ENCODE measurements at places on chromosomes 11 and 22.
A peak's percentile ranks its signal among the peaks of the same experiment; 100 is the strongest.

- no peak for DNase-seq
These were observed 37.8 kb upstream of the GRAMD4 start for GRCh38 chr22:46582281-46582933.

DNA sequence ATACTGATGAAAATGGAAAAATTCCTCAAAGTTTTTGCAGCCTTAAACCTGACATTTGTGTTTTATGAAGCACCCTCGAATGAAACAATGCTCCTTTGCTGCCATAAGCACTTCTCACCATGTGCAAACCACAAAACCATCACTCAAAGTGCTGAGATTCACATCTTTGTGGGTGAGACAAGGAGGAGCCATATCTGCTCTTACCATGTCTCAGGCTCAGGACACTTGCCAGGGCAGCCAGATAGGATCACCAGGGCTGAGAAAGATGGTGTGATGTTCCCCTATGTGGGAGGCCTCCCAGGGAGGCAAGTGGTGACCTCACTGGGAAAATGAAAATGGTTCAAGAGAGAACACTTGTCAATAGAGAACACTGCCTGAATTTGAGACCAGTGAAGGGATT is 120.4 kb downstream of the CCDC34 start:
- DNase-seq, result no peak

- no peak for DNase-seq
These were observed 62.1 kb downstream of the FAT3 start for GRCh38 chr11:92286709-92287108.

GRCh38 chr11:7677796-7678201 is 4.5 kb upstream of the CYB5R2 start:
- DNase-seq, result no peak

GRCh38 chr11:47715082-47715669 is at the start of gene AGBL2:
AGBL2 (minus strand) TSS chr11:47715369; CDS start chr11:47714650, 719 bp downstream.
- peak; percentile 81 for DNase-seq

- no peak for DNase-seq
These were observed 96.3 kb downstream of the KCNQ1 start for GRCh38 chr11:2540992-2541680.

- peak; percentile 91 for DNase-seq
These were observed 84.6 kb downstream of the SWAP70 start for GRCh38 chr11:9748361-9748970.

- no peak for DNase-seq
These were observed 5.5 kb upstream of the DNAL4 start for GRCh38 chr22:38799265-38800002.

- DNase-seq, result no peak
These were observed 37.7 kb downstream of the DDI1 start for GRCh38 chr11:104073950-104074705.

- no peak for DNase-seq
These were observed 10.7 kb downstream of the MAML2 start for GRCh38 chr11:96332126-96332771.

DNA sequence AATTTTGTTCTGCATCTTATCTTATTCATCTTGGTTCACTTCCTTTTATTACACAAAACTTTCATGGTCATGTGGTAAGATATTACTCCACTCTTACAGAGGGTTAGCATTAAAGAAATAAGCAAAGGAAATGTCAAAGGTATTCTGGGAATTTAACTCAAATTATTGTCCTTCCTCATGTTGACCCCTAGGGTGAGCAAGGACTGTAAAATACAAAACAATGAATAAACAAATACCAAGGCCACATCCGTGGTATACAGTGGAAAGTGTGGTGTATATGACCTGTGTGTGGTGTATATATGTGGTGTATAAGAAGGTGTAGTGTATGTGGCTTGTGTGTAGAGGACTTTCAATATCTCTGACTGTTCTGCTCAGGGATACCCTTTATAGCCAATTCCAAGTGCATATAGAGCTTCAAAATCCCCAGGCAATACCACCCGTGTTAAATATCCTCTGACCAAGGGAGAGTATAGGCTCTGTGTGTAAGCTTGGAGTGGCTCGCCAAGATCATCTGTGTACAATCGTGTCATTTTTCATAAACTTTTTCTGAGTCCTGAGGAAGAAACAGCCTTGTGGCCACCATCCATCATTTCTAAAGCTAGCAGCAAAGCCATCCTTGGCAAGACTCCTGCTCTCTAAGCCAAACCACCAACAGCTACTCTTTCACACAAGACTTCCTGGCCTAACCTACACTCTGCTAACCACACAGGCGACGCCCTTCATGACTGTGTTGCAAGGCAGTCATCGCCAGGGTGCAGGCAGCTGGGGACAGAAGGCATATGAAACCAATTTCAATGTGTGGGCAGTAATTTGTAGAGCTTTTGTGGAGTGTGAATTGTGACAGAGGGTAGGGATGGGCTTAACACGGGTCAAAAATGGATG is 548.0 kb downstream of the ETS1 start:
- no peak for DNase-seq

DNA sequence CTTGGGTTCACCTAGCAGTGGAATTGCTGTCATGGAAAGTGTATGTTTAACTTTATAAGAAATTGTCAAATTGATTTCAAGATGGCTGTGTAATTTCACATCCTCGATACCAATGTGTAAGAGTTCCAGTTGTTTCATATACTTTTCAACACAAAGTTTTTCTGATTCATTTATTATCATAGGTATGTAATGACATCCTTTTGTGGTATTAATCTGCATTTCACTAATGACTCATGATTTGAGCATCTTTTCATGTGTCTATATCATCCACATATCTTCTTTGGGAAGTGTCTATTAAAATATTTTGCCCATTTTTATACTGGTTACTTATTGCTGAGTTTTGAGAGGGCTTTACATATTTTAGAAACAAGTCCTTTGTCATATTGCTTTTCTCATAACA is 17.0 kb upstream of the GLYATL1B start:
- no peak for DNase-seq

- no peak for DNase-seq
These were observed 20.4 kb downstream of the P2RX3 start for GRCh38 chr11:57358543-57358961.

- no peak for DNase-seq
These were observed 7.5 kb downstream of the CTTN start for GRCh38 chr11:70405679-70406395.

GRCh38 chr11:114230031-114230704 is 66.0 kb upstream of the NNMT start:
- no peak for DNase-seq

- no peak for DNase-seq
These were observed 873.8 kb downstream of the BRD1 start for GRCh38 chr22:48953830-48954229.

DNA sequence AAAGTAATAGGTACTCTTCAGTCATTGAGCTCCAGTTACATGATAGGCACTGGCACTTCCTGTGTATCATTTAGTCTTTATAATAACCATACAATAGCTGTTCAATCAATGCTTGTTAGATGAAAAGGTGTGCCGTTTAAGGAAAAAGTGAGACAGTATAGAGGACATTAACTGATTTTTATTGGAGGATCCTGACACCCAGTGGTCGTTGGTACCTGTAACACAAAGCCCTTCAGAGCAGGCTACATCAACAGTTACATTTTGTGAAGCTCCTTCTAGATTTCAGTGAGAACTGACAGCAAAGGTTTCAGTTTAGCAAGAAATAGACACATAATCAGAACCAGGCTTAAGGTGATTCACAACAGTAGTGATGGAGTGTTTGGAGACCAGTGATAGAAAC is 44.2 kb downstream of the CCDC81 start:
- peak; percentile 25 for DNase-seq

DNA sequence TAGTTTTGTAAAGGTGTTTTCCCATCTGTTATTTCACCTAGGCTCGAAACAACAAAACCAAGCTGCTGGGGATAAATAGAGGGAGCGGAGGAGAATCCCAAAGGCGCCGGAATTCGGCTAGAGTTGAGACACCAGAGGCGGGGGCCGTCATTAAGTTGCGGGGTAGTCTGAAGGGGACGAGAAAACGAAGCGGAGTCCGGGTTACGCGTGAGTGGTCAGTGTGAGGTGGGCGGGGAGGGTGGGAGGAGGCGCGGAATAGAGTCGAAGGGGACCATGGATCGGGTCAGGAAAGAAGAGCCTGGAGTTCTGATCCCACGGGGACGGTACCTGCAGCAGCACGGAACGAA is 361 bp downstream of the SRPRA start:
- no peak for DNase-seq

DNA sequence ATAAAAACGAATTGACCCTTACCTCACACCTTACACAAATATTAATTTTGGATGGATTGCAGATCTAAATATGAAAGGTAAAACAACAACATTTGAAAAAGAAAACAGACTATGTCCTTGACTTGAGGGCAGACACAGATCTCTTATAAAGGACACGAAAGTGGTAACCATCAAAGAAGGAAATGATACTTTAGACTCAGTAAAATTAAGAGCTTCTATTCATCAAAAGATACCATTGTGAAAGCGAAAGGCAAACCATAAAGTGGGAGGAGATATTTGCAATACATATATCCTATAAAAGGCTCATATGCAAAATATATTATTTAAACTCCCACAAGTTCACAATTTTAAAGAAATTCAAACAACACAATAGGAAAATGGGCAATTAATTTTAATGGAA is 5.0 kb downstream of the HEPACAM start:
- no peak for DNase-seq

- no peak for DNase-seq
These were observed 2.6 kb upstream of the MCM5 start for GRCh38 chr22:35397095-35397904.

DNA sequence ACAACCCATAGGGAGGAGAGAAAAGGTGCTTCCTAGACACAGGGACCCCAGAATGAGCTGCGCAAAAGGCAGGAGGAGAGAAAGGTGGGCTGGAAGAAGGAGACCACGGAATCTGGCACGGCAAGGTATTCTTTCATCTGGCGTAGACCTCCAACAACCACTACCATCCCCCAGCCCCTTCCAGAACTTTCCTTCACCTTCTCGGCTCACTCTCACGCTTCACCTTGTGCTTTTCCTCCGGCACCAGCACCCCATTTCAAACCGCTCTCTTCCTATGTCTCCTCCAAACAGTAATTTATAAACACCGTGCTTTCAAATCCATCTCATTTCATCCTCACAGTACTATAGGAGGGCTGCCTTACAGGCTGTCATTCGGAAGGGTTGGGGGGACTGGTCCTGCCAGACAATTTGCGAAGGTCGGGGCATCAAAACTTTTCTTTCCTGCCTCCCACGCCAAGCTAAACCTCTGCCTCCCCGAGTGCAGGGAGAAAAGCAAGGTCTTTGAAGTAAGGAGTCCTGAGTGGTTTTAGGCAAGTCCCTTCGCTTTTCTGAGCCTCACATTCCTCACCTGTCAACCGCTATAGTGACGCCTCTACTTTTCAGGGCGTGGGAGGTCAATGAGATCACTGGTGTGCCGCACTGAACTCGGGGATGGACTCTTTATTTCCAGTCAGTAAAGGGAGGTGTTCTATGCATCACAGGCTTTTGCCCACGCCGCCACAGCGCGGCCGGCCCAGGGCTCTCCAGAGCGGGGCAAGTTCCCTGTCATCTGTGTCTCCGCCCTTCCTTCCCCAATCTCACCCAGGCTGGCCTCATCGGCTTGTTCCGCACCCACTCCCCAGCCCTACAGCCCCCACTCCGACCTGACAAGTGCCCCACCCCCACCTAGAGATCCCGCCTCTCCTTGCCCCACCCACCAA is 800 bp downstream of the KCTD21 start:
- DNase-seq, result peak; percentile 56

GRCh38 chr22:21681566-21682370 is 16.0 kb downstream of the PPIL2 start:
- no peak for DNase-seq

- DNase-seq, result no peak
These were observed 31.6 kb downstream of the CTTN start for GRCh38 chr11:70429724-70430521.

DNA sequence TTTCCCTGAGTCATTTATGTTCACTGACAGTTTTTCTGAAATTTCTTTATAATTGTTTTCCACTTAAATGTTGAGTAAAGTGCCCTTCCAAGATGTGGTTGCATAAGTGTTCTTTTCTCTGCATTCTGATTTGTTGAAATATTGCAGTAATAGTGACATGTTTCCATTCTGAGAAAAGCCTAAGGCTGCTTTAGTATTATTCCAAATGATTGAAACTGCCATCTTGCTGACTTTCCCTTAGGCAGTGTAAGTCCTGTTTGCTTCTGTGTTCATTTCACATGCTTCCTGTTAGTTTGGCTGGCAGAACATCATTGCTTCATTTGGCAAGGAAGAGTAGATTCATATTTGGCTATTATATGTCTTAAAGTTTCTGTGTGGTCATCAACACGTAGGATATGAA is 146.5 kb downstream of the ELP4 start:
- DNase-seq, result no peak

DNA sequence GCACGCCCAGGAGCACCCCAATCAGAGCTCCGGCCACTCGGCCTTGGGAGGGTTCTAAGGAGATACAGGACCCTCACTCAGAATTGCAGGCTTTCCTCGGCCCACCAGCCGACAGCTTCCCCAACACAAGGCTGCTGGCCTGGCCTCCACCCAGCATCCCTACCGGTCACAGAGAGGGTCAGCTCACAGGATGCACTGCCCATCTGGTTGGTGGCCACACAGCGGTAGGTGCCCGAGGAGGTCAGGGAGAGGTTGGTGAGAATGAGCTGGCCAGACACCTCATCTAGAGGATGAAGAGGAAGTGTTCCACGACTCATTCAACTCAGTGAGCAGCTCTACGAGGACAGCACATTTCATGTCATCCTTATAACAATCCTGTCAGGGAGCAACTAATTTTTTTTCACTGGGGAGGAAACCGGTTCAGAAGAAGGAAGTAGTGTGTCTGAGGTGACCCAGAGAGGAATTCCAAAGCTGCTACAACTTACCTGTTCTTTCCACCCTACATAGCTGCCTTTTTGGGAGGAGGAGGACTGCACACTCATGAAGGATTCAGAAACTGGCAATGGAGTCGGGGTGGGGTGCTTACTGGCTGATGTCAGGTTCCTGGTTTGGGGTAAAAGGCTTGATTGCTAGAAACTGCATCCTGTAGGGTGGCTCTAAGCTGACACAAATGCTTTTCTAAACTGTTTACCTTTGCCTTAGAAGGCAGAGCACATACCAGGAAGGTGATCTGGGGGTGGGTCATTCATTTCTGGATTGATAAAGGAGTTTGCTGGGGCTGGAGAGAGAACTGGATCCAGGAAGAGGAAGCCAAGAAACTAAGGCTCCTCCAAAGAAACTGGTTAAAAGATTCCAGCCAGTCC is 3.3 kb downstream of the VSIG2 start:
- DNase-seq, result peak; percentile 93

GRCh38 chr11:107719073-107719472 is 7.2 kb upstream of the SLN start:
- no peak for DNase-seq

GRCh38 chr11:132802947-132803346 is 729.4 kb downstream of the OPCML start:
- no peak for DNase-seq

- DNase-seq, result peak; percentile 92
These were observed 9.9 kb downstream of the PCSK7 start for GRCh38 chr11:117221775-117222517.

DNA sequence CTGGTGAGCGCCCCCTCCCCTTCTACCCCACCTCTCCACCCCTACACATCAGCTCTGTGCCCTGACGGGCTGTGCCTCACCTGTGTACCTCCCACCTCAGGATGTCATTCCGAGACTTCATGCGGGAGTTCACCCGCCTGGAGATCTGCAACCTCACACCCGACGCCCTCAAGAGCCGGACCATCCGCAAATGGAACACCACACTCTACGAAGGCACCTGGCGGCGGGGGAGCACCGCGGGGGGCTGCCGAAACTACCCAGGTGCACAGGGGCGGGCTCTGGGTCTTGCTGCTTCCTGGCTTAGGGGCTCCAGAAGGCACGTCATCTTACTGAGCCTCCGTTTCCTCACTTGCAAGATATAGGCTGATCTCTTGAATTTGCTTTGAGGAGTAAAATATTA is 6.8 kb downstream of the CAPN1 start:
- DNase-seq, result no peak
